ENCODE measurements at places on chromosomes 4 and X.

- no peak for DNase-seq
Measured at GRCh38 chrX:143095321-143095720, 69.6 kb downstream of the SPANXN4 start.

GRCh38 chrX:118182025-118182424 lies 65.4 kb upstream of the KLHL13 start:
- DNase-seq = no peak

GRCh38 chr4:55546506-55546755 lies 278 bp downstream of the CLOCK start:
- no peak for DNase-seq

DNA sequence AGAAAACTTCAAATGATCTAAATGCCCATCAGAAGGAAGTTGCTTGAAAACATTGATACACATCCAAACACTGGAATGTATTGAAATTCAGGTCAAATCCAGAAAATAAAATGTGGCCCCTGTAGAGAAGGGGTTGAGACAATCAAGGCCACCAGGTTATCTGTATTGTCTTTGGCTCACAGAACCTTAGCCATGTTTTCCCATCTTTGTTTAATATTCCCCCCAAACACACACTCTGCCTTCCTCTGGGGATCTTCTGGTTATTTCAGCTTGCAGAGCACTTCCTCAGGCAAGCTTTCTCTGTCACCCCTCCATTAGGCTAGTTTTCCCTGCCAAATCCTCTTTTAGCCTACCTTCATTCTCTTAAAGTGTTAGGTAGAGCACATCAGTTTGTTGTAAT lies 30.5 kb downstream of the PAGE2 start:
- DNase-seq = no peak

DNA sequence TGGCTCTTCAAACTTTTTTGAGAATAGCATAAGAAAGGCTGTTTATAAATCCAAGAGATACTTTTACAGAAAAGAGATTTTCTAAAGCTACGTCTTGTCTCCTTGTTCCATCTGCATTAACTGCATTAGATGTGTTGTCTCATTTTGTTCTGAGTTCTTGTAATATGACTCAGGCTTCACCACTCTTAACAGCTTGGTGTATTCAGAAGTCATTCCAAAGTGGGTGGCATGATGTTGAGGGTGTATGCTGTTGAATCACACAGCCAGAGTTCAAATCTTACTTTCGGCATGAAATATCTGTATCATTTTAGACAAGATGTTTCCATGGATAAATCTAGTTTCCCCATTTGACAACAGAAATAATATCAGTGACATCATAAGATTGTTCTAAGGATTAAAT lies 30.1 kb downstream of the SYTL5 start:
- no peak for DNase-seq

GRCh38 chr4:166724369-166724768 lies 509.9 kb downstream of the SPOCK3 start:
- DNase-seq = no peak

DNA sequence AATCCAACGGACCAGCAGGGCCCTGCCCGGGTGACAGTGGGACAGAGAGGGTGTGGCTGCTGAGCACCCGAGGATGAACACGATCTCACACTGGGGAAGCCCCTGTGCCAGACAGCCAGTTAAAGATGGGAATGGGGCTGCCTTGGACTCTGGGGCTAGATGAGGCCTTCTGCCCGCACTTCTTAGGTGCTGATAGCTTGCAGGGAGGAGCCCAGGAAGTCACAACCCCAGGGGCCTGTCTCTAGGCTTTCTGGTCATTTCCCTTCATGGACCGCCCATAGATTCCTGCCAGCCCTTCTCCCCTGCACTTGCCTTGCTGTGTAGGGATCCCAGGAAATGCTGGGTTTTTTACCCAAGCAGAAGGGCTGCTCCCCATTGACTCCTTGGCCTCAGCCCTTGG lies 6.2 kb downstream of the ZNF275 start:
- no peak for DNase-seq

GRCh38 chr4:70522626-70523025 lies 4.3 kb downstream of the AMTN start:
- no peak for DNase-seq

DNA sequence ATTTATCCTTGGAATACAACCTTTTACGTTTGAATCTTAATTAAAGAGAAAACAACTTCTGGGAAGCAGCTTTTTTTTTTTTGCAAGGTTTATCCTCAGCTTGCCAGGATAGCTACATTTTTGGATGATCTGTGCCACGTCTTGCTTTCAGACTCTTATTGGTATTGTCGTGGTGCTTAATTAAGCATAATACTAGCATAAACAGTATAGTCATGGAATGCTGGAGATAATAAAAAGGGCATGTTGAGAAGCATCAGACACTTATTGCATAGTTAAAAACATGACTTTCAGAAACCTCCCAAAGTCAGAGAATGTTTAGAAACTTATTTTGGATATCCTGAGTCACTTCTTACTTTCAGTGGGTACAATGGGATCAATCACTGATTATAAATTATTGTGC lies 77.0 kb downstream of the PALLD start:
- DNase-seq = no peak

DNA sequence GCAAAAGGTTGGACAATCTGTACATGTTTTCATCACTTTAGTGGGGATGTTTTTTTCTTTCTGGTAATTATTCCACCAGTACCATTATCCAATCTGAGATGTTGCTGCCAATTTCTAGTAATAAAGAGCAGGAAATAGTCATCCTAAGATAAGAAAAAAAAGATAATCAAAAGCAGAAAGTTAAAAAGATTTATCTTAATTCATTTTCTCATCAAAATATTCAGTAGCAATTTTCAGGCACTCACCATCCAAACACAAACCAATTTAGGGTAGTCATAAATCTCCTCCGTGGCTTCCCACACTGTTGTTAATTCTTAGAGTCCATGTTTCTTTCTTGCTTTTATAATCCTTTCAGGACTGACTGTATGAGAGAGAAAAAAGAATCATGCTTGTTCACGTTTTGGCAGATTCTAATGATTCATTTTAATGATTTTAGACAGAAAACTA lies 263.7 kb upstream of the UGT8 start:
- DNase-seq = no peak

DNA sequence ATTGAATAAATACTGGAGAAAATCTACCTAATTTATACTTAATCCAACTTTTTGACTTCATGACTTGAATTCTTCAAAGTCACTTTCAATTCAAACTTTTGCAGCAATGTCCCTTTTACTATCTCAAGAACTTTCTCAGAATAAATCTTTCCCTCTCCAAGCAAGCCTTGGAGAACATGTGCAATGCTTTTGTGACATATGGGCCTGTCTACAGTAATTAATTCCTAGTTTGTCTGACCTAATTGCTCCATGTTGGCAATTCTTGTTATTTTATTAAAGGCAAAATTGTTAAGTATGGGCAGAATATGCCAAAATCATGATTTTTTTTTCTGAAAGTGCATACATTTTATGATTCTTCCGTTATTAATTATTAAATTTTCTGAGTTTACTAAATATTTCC lies 1115.3 kb downstream of the PDHA2 start:
- no peak for DNase-seq

DNA sequence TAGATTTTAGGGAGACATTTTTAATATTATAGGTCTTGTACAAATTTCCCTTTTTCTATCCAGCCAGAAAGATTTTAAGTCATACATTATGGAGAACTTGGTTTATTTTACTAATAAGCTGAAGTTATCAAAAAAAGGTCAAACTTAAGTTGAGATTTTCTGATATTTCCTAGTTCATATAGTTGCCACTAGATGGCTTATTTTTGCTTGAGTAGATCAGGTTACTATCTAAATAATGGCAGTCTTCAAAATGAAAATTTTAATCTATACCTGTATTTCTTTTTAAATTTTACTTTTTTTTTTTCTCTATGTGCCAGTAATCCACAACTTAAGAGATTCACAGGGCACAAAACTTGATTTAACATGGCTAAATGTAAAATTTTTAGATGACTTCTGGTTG lies 52.3 kb downstream of the USP9X start:
- DNase-seq = no peak

DNA sequence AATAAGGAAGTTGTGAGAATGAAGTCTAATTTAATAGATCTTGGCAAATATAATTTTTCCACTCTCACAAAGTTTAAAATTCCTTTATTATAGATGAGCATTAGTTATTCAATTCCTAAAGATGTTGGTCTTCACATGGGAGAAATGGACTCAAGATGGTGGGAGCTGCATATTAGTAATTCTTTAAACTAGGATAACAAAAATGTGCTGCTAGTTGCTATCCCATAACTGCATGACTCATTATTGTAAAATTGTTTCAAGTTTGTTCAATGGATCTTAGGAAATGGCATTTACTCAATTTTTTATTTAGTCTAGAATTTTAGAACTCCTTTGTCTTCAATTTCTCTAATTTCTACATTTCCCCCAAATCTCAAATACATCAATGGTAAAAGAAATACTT lies 155.8 kb downstream of the ATP10D start:
- DNase-seq = no peak

DNA sequence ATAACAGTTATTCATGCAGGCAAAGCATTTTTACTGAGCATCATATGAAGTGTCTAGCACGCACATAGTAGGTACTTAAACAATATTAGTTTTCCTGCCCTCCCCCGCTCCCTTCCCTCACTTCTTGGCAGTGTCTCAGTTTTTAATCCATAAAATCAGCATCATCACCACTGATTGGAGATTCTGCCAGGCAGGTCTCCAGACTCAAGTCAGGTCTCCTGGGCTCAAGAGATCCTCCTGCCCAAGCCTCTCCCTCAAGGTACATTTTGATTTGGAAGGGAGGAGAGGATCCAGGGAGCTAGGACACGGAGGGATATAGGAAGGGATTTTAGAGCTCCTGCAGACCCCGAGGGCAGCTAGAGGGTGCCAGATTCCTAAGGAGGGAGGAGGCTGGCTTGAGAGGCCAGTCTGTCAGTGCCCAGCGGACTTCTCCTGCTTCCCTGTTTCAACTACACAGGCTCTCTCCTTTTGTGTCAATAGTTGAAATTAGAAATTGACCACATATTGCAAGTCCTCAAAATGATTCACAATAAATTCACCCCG lies 4.4 kb upstream of the FAT1 start:
- DNase-seq = no peak

GRCh38 chr4:144557404-144557803 lies 88.6 kb upstream of the HHIP start:
- no peak for DNase-seq

GRCh38 chr4:186159613-186160012 lies 31.8 kb upstream of the CYP4V2 start:
- DNase-seq = no peak

DNA sequence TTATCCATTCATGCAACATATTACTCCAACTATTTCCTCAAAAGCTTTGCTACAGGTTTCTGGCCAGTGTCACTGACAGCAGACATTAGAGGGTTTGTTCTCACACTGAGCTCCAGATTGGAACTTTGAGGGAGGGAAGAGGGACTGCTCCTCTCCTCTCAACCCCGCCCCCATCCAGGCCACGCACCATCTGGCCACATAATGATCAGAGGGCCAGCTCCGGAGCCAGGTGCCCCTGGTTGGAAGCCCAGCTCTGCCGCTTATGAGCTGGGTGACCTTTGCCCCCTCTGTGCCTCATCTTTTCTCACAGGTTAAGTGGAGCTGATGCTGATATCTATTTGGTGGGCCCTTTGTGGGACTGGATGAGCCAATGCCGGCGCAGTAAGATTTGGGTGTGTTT lies 55.8 kb downstream of the C4orf50 start:
- DNase-seq = no peak

DNA sequence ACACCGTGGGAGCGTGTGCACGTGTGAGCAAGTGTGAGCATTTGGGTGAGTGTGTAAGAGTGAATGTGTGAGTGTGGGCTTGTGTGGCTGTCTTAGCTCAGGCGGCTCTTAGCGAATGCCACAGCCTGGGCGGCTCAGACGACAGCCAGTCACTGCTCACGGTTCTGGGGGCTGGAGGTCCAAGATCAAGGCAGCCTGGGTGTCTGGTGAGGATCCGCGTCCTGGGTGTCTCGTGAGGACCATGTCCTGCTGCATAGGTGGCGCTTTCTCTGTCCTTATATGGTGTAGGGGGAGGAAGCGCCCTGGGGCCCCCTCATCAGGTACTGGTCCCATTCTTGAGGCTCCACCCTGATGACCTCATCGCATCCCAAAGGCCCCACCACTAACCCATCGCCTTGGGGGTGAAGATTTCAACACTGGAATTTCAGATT lies 4.5 kb downstream of the DOK7 start:
- no peak for DNase-seq

GRCh38 chr4:134243742-134244713 lies 42.4 kb upstream of the PABPC4L start:
- DNase-seq = no peak

DNA sequence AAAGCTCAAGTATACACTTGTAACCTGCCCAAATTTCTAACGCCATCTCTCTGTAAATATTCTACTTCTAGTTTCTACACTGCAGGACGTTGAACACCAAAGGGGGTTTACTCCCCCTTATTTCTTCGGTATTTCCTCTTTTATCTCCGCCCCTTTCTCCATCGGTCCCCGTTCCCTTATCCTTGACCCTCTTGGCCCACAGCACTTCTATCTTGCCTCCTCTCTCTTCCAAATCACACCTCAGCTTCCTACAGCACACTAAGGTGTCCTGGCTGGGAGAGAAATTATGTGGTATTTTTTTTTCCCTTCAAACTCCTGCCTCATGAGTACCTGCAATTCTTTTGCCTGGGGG lies 715 bp downstream of the ZMAT1 start:
- DNase-seq = no peak

DNA sequence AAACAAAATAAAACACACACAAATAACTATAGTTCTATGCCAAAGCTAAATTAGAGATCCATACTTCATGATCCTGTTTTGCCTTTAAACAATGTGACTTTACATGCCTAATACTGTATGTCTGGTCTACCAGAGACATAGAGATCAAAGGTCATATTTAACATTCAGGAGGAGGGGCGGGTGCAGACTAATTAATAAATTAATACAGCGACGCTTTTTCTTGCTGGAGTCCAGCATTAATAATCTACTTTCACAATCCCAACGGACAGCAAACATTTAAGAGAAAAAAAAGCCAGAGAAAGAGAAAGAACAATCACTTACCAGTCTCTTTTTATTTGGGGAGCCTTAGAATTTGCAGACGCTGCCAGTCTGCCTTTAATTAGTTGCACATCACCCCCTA lies 509 bp downstream of the CXXC4 start:
- no peak for DNase-seq

- DNase-seq = no peak
Measured at GRCh38 chrX:136457303-136457917, 30.3 kb upstream of the BRS3 start.
